ENCODE measurements at places on chromosomes 5 and 9.

DNA sequence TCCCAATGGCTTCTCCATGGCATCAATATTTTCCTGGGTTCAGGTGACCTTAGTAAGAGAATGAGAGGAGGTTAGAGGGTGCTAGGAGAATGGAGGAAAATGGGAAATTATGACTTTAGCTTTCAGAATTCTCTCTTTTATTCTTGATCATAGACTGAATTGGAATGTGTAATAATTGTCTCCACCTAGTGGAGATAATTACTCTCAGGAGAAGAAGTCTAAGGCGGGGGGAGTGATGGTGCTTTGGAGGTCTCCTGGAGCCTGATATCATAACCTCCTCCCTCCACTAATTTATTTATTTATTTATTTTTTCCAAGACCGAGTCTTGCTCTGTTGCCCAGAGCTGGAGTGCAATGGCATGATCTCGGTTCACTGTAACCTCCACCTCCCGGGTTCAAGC is 221.3 kb downstream of the GRIA1 start:
- DNase-seq: no peak

GRCh38 chr9:122822938-122823337 is 5.5 kb downstream of the PDCL start:
- no peak for DNase-seq

GRCh38 chr5:161804263-161804662 is 43.7 kb upstream of the GABRA1 start:
- no peak for DNase-seq

GRCh38 chr5:87099291-87099839 is 168.3 kb upstream of the RASA1 start:
- no peak for DNase-seq

DNA sequence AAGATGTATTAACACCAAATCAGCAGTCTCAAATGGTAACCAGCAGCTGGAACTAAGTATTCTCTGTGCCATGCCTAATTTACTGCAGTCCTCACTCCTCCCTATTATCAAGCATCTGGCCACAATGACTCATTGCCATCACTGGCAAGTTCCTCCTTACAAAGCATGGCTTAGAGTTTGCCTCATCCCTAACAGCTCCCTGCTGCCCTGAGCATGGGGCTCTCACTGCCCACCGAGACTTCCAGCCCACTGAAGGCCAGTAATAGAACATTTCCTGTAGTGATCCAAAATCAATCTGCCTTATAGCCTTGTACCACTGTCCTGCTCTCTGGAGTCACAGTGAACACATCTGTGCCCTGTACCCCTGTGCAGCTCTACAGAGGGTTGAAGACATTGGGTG is 211.9 kb upstream of the TRIM32 start:
- no peak for DNase-seq

All from left renal pelvis (tissue), 4 donors.